Transverse colon (tissue), 4 donors: ENCODE measurements at places on chromosomes 1 and 21. TPM values are rescaled to one million over a fixed set of nuclear protein-coding genes. Genes with fewer than 3 reads are reported as not detected.

The PARK7 gene
- total RNA-seq: 103 TPM

The BCAR3 gene
- total RNA-seq: 43.5 TPM

The TMOD4 gene
- total RNA-seq: not detected

The TAF13 gene
- 33.0 TPM for total RNA-seq

The VANGL2 gene
- total RNA-seq: 3.0 TPM

DNA sequence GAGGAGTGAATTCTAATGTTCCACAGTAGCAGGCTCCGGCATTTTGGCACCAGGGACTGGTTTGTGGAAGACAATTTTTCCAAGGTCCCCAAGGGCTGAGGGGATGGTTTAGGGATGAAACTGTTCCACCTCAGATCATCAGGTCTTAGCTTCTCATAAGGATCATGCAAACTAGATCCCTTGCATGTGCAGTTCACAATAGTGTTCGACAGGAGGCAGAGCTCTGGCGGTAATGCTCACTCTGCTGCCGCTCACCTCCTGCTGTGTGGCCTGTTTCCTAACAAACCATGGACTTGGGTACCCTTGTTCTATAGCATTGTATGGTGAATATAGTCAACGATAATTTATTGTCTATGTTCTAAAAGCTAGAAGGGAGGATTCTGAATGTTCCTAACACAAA lies 16.6 kb downstream of the CRNN start:
- DNase-seq: no peak

- DNase-seq: no peak
Observed at GRCh38 chr1:18554597-18554996, 73.9 kb downstream of the KLHDC7A start.

- DNase-seq: no peak
Observed at GRCh38 chr1:43306688-43307457, 6.1 kb downstream of the TIE1 start.

The TSTD1 gene
- 224 TPM for total RNA-seq

DNA sequence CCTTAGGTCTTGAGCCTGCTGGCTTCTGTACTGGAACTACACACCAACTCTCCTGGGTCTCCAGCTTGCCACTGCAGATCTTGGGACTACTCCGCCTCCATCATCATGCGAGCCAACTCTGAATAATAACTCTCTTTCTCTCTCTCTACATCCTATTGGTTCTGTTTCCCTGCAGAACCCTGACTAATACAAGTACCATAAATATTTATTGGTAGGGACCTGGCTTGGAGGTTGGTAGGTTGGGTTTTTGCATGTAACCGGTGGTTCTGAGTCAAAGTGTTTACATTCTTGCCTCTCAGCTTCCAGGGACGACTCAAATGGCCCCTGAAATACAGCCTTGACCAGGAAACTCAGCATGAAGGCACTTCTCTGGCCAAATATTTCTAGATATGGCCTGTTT lies 110.4 kb downstream of the KCND3 start:
- no peak for DNase-seq

DNA sequence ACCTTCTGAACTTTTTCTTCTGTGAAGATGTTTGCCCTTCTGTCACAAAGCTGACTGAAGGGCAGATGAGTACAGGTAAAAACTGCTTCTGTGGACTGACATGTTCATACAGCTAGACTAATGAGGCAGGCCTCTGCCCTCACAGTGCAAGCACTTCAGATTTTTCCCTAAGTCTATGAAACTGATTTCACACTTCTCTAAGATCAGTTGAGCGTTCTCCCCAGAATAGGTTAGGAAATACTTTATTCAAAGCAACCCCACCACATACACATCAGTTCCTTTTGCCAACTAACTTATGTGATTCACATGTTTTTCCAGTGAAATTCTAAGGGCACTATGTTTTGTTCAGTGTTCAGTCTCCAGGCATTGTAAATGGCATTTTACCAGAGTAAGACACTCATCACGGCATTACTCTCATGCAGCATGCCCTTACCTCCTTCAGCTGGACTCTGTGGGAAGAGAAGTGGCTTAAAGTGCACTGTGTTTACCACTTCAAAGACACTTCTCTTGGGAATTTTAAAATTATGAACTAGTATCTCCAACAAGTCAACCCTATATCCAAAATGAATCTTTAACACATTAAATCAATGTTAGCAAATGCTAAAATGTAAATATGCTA lies 5.4 kb upstream of the PSMG1 start:
- no peak for DNase-seq

DNA sequence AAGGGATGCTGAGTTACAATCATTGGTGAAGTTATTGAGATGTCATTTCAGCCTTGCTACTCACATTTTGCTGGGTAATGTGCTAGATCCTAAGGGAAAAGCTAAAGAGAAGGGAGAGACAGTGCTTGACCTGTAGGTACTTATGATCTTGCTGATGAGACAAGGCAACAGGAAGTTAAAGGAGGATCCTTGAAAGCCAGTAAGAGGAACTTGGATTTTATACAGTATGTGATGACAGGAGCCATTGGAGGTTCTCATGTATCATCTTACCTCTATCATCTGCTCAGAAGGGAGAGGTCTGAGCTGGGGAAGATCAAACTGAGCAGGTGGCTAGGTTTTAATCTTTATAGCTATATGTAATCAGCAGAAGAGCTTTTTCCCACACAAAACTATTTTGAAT lies 6.3 kb downstream of the APOBEC4 start:
- DNase-seq: no peak

- no peak for DNase-seq
Observed at GRCh38 chr1:176559474-176559873, 96.5 kb downstream of the PAPPA2 start.

- DNase-seq: no peak
Observed at GRCh38 chr1:1613509-1614082, 1.7 kb upstream of the MIB2 start.

GRCh38 chr1:92194511-92194910 lies 23.2 kb upstream of the C1orf146 start:
- DNase-seq: no peak

DNA sequence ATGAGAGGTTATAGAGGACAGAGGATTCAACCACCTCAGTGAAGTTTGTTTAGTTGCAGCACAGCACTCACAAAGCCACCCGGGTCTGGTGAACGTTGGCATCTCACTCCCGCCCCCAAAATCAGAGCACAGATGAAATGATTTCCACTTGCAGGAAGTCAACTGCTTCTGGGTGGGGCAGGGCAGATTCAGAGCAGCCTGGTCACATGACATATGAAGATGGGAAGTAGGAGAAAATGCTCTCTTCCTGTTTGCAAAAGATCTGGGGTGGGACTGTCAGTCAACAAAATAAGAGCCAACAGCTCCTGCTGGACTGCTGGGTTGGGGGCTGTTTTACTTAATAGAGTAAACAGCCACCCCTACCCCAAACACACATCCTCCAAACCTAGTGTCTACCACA lies 43.2 kb downstream of the LRRC71 start:
- DNase-seq: no peak

- DNase-seq: no peak
Observed at GRCh38 chr21:44272284-44272858, 10.7 kb upstream of the DNMT3L start.

The CRYBG2 gene
- total RNA-seq: 20.8 TPM
